ENCODE measurements at places on chromosomes 3 and 15.
A peak's percentile ranks its signal among the peaks of the same experiment; 100 is the strongest.

- DNase-seq = no peak
Measured at GRCh38 chr3:109336291-109336861, 970 bp downstream of the DPPA4 start.

- no peak for DNase-seq
Measured at GRCh38 chr3:171353423-171353822, 106.8 kb downstream of the TNIK start.

GRCh38 chr3:136979684-136980083 lies 21.9 kb downstream of the IL20RB start:
- DNase-seq = no peak

GRCh38 chr15:92599394-92599970 lies 56.1 kb downstream of the FAM174B start:
- DNase-seq = no peak

DNA sequence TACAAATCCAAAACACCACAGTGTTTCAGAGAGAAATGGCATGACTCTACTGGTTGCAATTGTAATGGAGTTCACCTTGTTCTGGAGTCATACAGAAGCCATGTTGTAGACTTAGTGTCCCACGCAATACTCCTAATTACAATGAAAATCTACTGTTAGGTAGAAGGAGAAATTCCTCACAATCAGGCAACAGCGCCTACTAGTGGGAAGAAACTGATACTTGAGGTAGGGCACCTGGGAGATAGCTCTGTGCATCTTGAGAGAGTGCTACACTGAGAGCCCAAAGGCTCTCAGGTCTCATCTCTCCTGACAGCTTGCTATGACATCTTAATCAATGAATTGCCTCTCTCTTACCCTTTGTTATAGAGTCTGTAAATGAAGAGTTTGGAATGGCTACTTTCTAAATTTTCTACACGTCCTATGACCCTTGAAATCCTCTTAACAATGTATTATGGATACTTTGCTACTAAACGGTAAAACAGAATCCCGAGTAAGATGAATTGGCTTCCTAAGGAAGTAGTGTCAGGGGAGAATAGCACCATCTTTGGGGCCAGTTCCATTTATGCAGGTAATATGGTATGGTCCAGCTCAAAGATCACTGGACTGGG lies 422.7 kb upstream of the TPRG1 start:
- peak; percentile 6 for DNase-seq

DNA sequence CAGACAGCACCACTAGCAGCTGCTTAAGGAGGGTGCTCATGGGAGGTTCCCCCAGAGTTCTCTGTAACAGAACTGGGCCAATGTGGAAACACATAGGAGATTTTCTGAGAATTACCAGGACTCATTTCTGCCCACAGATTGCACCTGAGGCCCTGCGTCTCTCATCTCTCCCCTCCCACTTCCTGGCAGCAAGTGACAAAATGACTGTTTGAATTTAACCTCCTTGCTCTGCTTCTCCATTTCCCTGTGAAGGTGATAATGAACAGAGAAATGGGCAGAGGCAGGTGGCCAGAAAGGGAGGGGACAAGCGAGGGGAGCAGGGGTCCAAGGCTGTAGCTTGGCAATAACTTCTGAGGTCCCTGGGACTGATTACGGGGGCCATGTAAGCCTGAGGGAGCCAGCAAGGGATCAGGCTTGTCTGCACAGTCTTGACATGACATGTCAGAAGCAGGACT lies 8.0 kb downstream of the EPHB1 start:
- DNase-seq = no peak
